ENCODE measurements at places on chromosomes 6 and 20.
A peak's percentile ranks its signal among the peaks of the same experiment; 100 is the strongest.

- no peak for DNase-seq
Measured at GRCh38 chr6:153096792-153097191, 34.3 kb downstream of the RGS17 start.

DNA sequence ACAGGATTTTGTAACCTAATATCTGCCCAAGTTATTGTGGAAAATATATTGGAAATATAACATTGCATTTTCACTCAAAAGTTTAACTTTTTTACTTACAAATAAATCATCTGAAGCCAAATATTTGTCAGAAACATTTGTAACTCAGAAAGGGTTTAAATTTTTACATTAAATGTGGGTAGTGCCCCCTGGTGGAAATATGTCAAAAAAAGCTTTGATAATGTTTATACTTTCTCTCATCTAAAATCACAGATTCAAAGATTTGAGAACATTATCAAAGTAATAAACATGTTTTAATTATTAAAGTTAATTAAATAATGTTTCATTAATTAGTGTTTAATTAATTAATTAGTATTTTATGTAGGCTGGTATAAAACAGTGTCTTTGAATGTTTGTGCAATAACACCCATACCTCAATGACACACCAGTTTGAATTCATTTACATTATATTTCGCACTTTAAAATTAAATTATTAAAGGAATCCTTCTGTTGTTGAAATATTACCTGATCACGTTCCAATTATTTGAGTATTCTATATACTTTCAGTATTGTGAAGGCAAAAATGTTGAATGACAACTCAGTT lies 320.1 kb upstream of the FKBP1C start:
- no peak for DNase-seq

GRCh38 chr20:57392512-57393271 lies 1.5 kb downstream of the RBM38 start:
- peak; percentile 69 for DNase-seq

DNA sequence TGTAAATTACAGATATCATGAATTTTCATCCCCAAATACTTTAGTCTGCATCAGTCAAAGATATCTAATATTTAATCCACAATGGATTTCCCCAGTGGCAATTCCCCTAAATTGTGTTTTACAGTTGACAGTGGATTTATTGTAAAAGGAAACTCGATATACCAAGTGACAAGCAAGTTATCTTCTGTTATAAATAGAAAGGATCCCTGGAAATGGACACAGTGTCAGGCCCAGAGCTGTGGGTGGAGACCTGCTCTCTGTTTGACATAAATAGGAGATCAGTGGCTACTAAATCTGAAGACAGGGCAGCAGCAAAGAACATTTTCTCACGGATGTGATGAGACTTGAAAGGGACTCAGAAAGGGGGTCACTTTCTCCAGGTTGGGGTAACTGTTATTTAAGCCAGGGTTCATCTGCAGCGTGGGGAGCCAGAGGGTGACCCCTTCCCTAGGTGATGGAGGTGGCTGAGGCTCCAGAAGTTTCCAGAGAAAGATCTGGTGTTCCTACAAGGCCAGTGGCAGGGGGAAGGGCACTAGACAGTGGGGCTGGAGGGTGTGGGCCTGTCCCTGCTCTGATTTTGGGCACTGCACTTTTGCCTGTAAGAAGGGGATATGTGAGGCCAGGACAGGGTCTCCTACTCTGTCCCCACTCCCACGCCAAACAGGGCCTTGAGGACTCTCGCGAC lies 12.3 kb upstream of the FAM110A start:
- no peak for DNase-seq

DNA sequence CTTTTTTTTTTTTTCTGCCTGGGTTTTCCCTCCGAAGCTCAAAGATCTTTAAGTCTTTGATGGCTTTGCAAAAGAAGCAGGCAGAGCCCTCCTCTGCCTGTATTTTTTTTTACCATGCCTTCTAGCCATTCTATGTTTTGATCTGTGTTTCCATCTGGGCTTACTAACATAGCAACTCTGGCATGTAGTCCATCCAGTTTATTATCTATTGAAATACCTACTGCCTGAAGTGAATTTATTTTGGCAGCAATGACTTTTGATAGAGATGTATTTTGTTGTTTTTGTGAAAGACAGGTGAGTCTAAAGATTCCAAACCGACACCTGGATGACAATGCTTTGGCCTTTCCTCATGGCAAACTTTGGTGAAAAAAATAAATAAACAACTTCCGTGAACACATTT lies 1157.7 kb upstream of the MAP3K7 start:
- DNase-seq: no peak

GRCh38 chr20:61435184-61435822 lies 183.2 kb downstream of the CDH4 start:
- DNase-seq: no peak

GRCh38 chr20:12210591-12210990 lies 292.9 kb downstream of the BTBD3 start:
- no peak for DNase-seq

- no peak for DNase-seq
Measured at GRCh38 chr6:170464080-170464479, 89.0 kb downstream of the PSMB1 start.

GRCh38 chr6:160963651-160964050 lies 27.9 kb upstream of the MAP3K4 start:
- no peak for DNase-seq

GRCh38 chr20:49674383-49675352 lies 39.0 kb downstream of the B4GALT5 start:
- DNase-seq: no peak

GRCh38 chr6:169131390-169131789 lies 122.3 kb downstream of the THBS2 start:
- no peak for DNase-seq

Measured in stimulated activated CD4-positive, alpha-beta T cell treated with anti-CD3 and anti-CD28 coated beads, Interleukin-4, amount 100 ng/mL, for 1 hour (primary cell).